Activated CD4-positive, alpha-beta T cell treated with anti-CD3 and anti-CD28 coated beads, Interleukin-2, amount 50 U/mL, for 24 hours (primary cell): ENCODE measurements at places on chromosomes 6 and 20.

- no peak for DNase-seq
These were observed 120.6 kb downstream of the RCAN2 start for GRCh38 chr6:46370622-46371021.

DNA sequence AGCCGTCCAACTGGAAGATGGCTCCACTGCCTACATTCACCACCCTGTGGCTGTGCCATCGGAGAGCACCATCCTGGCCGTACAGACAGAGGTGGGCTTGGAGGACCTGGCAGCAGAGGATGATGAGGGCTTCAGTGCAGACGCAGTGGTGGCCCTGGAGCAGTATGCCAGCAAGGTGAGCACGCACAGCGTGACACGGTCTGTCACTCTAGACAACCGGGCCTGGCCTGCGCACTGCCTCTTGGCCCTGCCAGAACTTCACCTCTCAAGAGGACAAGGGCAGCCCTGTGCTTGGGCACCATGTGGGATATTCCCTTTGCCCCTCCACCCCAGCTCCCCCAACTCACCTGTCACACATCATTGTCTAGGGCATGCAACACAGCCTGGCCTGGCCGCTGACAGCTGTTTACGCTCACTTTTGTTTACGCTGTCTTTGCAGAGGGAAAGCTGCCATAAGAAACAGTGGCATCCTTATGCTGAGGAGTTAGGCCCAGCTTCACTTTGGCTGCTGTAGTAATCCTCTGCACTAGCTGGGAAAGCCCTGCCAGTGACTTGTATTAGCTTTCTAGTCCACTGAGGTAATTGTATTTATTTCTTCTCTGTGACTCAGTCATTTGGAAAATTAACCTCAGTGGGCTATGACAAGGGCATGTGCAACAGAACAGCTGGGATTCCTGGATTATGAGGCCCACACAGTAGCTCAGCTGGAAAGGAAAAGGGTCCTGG lies 9.8 kb upstream of the DEF6 start:
- no peak for DNase-seq

DNA sequence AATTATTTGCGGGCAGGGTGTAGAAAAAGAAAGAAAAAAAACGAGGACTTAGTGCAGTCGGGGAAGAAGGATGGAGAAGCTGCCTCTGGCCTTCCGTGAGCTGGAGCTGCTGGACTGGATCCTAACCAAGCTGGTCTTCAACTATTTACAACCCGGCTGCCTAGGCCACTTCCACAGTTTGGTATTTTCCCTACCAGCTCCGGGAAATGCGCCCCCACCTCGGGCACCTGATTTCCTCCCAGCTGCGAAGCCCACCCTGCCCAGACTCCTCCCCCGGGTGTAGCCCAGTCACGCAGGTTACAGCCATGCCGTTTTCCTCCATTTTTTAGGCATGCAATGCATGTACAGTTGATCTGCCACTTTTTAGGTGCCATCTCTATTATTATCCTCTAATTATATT lies 21.2 kb downstream of the THEMIS start:
- no peak for DNase-seq

DNA sequence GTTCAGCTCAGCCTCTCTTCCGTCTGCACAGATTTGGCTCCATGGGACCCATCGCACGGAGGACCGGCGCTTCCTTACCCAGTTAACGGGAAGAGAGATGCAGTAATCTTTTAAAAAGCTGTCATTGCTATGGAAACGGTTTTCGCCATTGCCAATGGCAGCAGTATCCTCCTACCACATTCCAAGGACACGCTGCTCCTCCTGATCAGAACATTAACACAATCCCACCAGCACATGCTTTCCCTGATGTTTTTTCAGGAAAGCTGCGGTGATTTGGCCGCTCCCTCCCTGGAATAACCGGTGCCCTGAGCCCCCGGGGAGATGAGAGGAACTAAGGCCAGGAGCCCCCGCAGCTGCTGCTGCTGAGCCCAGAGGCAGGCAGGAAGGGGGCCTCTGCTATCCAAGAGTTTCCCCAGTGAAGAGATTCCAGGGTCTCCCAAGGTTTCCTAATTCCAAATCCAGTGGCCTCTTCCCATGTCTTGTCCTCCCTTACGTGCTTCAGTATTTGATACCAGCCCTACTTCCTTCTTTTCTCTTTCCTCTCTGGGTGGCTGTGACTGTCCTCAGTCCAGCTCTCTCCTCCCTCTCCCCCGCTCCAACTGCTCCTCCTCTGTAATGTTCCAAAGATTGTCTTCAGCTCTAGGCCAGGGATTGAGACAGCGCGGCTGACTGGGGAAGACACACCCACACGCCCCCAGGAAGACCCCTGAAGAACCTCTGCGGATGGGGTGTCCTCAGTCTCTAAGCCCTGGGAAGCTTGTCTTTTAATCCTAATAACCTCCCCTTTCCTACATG lies 2.6 kb downstream of the BNIP5 start:
- no peak for DNase-seq

DNA sequence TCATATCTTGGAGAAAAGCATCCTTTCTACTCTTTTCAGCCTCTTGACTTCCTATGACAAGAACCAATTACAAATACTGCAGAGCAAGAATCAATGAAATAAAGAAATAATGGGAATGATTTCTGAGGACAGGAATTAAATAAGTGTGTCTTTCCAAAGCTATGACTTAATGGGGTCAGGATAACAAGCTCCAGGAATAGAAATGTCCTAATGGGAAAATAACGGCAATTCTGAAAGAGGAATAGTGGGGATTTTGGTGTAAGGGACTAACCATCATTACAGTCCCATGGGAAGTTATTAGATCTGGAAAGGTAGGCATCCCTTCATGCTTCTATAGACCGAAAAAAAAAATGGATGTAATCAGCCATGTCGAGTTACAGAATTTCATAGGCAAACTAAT lies 28.2 kb upstream of the SNAP25 start:
- DNase-seq: no peak

GRCh38 chr6:37554480-37554819 lies 54.8 kb upstream of the CCDC167 start:
- no peak for DNase-seq
